ENCODE measurements at places on chromosomes 3 and 15.

DNA sequence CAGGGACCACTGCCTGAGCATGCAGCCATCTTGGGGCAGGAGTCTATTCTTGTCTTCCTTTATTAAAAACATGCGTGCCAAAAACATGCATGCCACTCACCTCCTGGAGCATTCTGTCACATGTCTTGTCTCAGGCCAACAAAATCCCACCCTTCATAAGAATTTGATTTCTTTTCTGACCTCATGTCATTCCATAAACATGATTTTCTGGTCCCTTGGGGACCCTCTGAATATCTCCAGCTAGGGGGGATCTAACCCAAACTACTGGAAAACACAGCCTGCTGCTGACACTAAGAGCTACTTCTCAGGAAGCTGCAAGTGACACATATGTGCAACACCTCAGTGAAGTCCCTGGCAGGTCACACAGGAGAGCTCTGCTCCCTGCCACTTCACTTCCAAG lies 26.8 kb upstream of the NOX5 start:
- no peak for DNase-seq

- no peak for DNase-seq
Measured at GRCh38 chr3:115912372-115912771, 289.1 kb downstream of the GAP43 start.

- DNase-seq, result no peak
Measured at GRCh38 chr3:13113346-13114330, 40.4 kb upstream of the IQSEC1 start.

GRCh38 chr3:174457758-174458157 lies 401.4 kb upstream of the NAALADL2 start:
- no peak for DNase-seq

GRCh38 chr3:117853923-117854668 lies 1144.5 kb downstream of the TUSC7 start:
- DNase-seq, result no peak

- no peak for DNase-seq
Measured at GRCh38 chr3:187361835-187362234, 6.3 kb upstream of the RTP4 start.
